NCI-H524 (cell line): ENCODE measurements at places on chromosomes 7 and 10.

DNA sequence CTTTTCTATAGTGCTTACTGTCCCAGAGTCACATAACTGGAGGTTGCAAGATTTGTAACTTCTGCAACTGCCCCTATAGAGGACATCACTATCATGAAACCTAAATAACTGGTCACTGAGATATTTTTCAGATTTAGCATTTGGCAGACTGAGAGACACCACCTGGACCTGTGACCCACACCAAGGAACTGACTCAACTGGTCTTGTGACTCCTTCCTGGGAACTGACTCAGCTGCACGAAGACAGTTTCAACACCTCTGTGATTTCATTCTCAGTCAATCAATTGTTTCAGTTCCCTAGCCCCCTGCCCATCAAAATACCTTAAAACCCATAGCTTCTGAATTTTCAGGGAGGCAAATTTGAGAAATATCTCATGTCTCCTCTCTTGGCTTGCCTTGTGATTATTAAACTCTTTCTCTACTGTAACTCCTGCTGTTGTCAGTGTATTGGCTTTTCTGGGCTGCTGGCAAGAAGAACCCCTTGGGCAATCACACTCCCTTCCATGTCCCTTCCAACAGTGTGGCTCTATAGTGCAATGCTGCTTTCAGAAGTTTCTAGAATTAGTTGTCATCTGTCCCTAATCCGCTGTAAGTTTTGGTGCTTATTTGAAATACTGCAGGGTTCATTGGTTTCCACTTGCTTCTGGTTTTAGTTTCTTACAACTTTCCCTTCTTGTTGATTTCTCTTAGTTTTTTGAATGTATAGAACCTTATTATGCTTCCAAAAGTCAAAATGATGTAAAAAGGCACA, 127.8 kb upstream of the ADCY1 start:
- DNase-seq: no peak

GRCh38 chr7:150371996-150372270, 3.3 kb downstream of the REPIN1 start:
- no peak for DNase-seq

GRCh38 chr10:101018600-101019439, 12.1 kb downstream of the PDZD7 start:
- DNase-seq: no peak

GRCh38 chr7:27971171-27971812, 209.3 kb downstream of the JAZF1 start:
- DNase-seq: no peak

DNA sequence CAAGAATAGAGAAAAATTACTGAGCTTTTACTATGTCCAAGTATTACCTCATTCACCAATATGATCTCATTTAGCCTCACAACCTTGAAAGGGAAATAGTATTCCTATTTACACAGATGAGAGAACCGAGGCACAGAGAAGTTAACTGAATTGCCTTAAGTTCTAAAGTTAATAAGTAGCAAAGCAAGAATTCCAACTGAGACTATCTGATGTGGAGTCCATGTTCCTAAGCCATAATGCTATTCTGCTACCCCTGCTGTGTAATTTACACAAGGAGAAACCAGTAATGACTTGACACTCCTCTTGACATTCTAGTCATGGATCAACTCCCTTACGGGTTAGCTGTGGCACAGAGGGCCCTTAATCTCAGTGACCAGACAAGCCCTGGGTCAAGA, 60.7 kb downstream of the ABCB4 start:
- DNase-seq: no peak

- no peak for DNase-seq
Observed at GRCh38 chr10:86712317-86712707, 44.0 kb downstream of the LDB3 start.

GRCh38 chr10:127756264-127756663, 19.3 kb downstream of the FOXI2 start:
- DNase-seq: no peak

DNA sequence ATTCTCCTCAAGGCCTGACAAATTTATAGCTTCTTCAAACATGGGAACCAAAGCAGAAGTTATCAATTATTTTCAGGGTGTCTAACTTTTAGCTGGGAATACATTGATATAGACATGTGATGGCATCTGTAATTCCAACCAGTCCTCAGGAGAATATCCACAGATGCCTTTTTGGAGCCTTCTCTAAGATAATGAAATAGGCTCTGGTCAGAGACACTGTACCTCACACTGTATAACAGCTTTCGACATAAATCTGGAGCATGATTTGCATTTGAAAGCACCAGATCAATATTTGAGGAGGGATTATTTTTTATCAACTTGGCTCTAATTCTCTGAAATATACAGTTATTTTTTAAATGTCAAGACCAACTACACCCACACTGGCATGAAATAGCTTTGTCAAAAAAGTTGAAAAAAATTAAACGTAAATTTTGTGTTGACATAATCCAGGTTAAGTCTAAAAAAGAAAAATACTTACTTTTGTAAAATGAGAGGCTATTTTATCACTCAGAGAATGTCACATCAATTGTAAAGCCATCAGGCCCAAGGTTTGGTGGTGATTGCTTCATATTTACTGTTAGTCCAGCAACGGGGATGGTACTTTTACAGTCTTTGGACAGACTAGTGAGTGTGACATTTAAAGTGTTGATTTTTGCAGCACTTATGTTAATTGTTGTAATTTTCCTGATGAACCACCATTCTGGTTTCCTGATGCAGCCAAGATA, 177.0 kb upstream of the SP8 start:
- no peak for DNase-seq

- no peak for DNase-seq
Observed at GRCh38 chr10:130787243-130787642, 524.3 kb downstream of the TCERG1L start.

DNA sequence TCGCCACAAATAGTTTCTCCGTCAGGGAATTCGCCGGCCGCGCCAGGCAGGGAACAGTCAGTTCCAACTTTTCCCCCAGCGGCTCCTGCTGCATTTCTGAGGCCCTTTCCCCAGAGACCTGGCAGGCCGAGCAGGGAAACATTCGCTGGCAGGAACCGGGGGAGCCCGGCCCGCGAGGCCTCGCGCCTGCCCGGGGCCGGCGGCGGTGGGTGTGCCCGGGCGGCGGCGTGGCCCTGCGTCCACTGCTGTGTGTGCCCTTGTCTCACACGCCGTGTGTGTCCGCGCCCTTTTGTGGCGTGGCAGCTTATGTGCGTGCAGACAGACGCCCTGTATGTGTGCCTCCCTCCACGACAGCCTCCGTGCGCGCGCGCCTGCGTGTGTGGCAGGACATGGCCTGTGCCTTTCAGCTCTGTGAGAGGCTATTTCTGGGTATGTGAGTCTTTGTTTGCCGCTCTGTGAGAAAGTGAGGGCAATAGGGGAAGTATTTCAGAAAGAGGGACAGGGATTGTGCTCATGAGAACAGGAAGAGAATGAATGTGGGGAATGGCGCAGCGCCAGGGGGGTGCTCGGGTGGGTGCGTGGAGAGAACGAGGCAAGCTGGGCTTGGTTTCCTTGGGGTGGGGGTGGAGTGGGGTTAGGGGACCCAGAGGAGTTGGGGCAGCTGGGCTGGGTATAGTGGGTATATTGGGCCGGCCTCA, 689 bp upstream of the SMARCD3 start:
- DNase-seq: peak; percentile 33

DNA sequence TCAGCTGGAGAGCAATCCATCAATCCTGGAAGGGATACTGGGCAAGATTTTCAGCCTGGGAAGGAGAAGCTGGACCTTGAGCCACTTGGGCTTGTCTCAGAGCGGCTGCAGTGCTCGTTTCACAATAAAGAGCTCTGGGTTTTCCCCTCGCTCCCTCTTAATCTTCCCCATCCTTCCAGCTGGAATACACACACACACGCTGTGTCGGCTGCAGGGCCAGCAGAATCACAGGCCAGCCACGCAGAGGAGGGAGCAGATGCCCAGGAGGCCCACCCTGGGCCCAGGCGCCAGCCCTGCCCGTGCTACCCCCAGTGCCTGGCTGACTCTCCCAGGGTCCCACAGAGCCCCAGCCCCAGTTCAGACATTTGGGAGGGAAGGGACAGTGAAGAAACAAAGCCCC, 255.1 kb downstream of the TNS3 start:
- no peak for DNase-seq

DNA sequence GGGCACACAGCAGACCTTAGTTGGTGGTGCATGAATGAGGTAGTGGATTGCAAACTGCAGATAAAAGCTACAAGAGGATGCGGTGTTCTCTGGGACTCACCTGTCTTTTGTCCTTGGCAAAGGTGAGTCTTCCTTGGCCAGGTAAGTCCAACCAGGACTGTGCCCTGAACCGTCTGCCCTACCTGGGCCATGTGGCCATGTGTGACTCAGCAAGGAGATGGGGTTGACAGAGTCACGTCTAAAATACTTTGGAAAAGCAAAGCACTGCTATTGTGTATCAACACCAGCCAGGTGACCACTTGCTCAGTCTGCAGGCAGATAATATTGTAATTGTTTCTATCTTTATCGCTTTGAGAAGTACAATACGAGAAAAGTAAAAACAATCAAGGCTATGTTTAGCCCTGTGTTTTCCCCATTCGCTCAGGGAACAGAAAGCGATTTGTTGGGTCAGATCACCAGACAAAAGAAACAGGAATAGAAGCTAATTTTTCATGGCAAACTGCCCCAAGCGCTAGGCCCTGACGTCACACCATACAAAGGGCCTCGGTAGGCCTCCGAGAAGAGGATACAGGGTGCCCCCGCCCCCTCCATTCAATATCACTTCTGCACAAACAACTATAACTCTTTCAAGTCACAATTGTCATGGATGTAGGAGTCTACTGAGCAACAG, 57.3 kb downstream of the FAM53B start:
- no peak for DNase-seq

- no peak for DNase-seq
Observed at GRCh38 chr7:153550173-153550572, 502.0 kb upstream of the DPP6 start.

DNA sequence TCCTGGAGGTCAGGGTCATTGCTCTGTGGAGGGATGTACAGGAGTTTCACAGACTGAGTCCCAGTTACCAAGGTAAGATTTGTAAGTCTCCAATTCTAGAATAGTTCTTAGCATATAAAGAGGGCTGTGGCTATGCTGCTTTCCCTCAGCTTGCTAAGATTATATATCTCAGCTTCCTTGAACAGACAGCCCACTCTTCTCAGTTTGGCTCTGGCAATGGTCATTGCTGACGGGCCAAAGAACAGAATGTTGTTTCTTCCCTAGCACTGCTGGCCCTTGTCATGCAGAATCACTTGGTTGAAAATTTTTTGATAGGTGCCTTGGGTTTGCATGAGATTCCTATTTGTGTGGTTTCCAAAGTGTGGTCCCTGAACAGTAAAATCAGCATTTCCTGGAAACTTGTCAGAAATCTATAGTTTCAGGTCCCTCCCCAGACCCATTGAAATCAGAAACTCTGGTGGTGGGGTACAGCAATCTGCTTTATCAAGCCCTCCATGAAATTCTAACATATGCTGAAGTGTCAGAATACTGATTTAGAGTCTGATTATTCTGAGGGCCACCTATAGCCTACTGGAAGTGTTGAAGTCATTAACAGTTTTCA, 38.2 kb downstream of the NRBF2 start:
- DNase-seq: no peak

- no peak for DNase-seq
Observed at GRCh38 chr10:69075431-69075830, 12.5 kb upstream of the SRGN start.

DNA sequence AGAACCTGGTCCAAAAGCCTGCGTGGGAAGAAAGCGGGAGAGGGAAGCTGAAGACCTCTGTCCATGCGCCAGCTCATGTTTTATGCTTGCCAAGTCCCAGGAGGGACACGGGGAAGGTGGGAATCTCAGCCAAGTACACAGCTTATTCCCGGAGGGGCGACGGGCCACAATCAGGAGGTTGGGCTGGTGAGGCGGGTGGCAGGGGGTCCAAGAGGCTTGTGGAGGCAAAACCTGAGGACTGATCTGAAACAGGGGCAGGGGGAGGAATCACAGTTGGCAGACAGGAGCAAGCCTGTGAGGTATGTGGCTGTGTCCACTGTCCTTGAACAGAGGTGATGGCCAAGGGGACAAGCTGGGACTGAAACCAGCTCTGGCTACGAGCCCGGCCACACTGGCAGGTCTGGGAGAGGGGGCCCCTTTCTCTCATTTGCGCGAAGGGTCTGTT, 38.0 kb upstream of the LEP start:
- DNase-seq: no peak

GRCh38 chr7:106521541-106521940, 139.4 kb downstream of the CCDC71L start:
- DNase-seq: no peak

DNA sequence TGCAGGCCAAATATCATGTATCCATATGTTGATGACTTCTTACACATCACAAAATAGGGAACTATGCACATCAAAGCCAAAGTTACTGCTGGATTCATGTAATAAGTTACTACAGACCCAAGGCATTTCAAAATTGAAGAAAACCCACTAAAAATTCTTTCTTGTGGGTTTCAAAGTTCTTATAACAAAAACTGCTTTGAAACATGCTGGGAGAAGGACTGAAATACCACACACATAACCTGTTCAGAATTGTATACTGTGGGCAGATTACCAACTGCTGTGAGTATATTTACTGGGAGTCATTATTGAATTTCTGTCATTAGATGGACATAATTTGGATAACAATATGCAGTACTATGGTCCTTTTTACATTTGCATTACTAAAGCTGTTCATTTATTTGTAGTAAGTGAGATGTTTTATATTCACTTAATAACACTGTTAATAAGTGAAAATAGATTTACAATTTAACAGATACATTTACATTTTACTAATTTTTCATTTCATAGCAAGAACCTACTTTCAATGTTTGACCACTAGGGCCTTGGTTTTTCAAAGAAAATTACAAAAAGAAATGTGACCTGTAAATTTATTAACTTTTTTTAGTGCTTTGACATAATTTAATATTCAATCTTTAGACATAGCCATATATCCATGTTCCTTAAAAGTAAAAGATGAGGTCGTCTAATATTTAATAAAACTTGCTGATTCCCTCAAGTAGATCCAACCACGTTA, 132.6 kb downstream of the MAGI2 start:
- no peak for DNase-seq

GRCh38 chr7:98753989-98754479, 115.8 kb downstream of the TMEM130 start:
- peak; percentile 64 for DNase-seq

- DNase-seq: no peak
Observed at GRCh38 chr10:51786016-51786683, 86.8 kb upstream of the CSTF2T start.

GRCh38 chr7:134565643-134566136, 16.8 kb downstream of the AKR1B15 start:
- DNase-seq: no peak

DNA sequence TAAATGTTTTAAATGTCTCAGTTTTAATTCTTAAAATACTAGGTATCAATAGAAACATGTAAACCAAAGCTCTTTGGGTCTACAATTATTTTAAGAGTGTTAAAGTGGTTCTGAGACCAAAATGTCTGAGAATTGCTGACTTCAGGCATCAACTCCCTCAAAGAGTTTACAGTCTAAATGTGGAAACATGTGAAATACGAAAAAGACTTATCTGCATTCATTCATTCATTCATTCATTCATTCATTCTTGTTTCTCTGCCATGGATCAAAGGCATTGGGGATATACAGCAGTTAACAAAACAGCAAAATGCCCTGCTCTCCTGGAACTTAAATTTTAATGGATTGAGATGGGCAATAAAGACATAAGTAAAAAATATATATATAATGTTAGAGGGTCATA, 69.8 kb downstream of the BLNK start:
- DNase-seq: no peak
